ENCODE measurements at places on chromosomes 3 and 15.

- no peak for DNase-seq
Measured at GRCh38 chr3:65607101-65607500, 431.6 kb downstream of the MAGI1 start.

- DNase-seq: no peak
Measured at GRCh38 chr3:50374363-50375257, 15.3 kb upstream of the TMEM115 start.

GRCh38 chr3:151225040-151225975 lies 22.3 kb upstream of the GPR171 start:
- no peak for DNase-seq

- DNase-seq: peak; percentile 53
Measured at GRCh38 chr3:70982700-70983140, 600.8 kb downstream of the FOXP1 start.

DNA sequence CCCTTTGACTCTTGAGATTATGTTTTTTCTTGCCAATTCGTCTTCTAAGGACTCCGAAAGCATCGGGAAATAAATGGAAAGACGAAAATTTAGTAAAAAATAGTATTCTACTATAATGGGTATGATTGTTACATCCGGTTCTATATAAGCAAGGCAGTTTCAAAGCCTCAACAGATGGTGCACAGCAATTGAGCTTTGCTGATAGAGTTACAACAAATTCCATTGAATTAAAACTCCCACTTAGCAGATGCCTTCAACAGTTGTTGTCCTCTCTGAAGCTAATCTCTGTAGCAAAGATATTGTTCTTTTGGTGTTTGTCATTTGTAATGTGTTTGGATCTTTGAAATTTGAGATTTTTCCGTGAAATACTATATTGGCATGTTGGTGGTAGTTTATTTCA lies 16.1 kb upstream of the GHSR start:
- no peak for DNase-seq

- no peak for DNase-seq
Measured at GRCh38 chr3:154421083-154421482, 8.9 kb downstream of the GPR149 start.

- DNase-seq: no peak
Measured at GRCh38 chr15:92037491-92037890, 184.0 kb downstream of the SLCO3A1 start.

- DNase-seq: no peak
Measured at GRCh38 chr15:88635318-88635717, 3.5 kb upstream of the ISG20 start.

DNA sequence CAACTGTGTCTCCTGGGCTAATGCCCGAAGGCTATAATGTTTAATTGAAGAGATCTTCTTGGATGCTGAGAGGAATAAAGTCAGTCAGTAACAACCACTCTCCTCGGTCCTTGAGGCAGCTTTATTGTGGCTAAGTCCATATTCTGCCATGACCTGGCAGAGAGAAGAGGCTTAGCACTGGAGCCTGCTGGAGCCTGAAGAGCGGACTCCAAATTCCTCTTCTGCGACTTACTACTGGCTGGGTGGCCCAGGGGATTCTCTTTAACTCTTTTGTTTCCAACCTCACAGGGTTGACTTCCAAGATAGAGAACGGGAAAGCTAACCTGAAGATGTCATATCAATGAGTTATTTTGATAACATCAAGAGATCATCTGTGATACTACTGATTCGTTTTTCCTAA lies 71.1 kb downstream of the MYO1E start:
- DNase-seq: no peak

- DNase-seq: no peak
Measured at GRCh38 chr3:141945726-141946485, 69.5 kb downstream of the ATP1B3 start.

DNA sequence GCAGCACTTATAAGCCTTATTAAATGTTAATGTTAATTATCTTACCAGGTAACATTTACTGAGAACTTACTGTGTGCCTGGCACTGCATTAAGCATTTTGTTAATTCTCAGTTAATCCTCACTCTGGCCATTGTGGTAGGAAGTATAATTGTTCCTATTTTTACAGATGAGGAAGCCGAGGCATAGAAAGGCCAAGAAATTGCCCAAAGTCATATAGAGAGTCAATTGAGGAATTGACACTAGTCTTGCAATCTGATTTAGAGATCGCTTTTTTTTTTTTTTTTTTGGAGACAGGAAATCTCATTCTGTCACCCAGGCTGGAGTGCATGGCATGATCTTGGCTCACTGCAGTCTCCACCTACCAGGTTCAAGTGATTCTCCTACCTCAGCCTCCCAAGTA lies 132.6 kb upstream of the PROK2 start:
- DNase-seq: no peak

- DNase-seq: no peak
Measured at GRCh38 chr15:92166751-92167405, 226.8 kb upstream of the ST8SIA2 start.
